ENCODE measurements at places on chromosomes 2 and 18.

DNA sequence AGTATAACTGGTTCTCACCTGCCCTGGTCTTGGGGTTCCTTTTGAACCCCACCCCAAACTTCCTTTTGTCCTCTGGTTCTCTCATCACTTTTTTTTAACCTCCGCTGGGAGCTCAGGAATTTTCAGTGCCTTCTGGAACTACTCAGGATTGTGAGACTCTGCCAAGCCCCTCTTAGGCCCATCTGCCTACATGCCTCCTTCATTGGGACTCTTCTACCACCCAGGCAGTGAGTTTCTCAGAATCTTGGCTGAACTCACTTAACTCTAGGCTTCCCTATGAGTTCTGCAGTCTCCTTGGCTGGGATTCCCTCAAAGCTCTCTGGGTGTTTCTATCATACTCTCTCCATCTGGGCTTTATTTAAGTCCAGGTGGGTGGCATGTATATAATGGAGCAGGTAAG lies 86.3 kb downstream of the MDH1 start:
- DNase-seq: no peak

- DNase-seq: no peak
Observed at GRCh38 chr2:79259959-79260358, 100.4 kb upstream of the REG3A start.

GRCh38 chr2:22281033-22281432 lies 1103.9 kb upstream of the KLHL29 start:
- no peak for DNase-seq

- DNase-seq: no peak
Observed at GRCh38 chr2:143501106-143501676, 372.0 kb downstream of the ARHGAP15 start.

- peak; percentile 60 for DNase-seq
Observed at GRCh38 chr2:230459216-230459615, 43.2 kb downstream of the SP100 start.

DNA sequence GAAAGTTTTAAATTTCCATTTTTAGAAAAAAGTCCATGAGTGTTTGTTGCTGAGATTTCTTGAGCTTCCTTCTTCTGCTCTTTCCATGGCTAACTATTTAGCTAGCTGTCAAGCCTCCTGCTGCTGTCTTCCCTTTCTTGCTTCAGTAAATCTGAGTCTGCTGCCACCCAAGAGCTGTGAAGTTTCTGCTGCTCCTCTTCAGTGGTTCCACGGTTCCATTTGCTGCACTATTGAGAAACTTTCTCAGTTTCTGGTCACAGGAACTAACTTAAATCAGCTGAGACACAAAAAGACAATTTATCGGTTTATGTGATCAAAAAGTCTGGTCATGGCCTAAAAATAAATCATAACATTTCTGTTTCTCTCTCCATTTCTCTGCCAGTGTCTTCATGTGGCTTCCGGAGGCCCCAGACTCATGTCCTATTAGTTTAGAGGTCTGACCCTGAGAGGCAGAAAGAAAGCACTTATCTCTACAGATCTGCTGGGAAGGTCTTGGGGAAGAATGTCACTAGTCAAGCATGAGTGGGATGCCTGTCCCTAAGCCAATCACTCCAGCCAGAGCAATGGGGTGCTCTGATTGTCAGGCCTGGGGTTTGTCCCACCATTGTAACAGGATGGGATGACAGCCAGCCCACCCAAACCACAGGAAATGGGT lies 73.0 kb upstream of the ARL4C start:
- DNase-seq: no peak

GRCh38 chr2:5548991-5549715 lies 143.0 kb upstream of the SOX11 start:
- no peak for DNase-seq

DNA sequence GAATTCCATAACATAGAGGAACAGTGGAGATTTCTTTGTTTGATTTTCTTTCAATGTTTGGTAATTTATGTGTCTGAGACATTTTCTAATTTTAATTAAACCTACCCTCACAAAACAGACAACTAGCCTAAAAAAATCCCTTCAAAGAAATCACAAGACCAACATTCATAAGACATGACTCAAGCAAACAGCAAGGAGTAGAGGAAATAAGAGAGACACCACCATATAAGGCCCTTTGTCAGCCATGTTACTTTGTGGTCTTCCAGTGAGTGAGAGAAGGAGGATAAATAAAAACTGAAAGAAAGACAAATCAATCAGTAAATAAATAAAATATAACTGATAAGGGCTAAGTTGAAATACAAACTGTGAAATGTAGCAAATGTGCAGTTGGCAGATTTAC lies 830.8 kb upstream of the SLC39A10 start:
- no peak for DNase-seq

DNA sequence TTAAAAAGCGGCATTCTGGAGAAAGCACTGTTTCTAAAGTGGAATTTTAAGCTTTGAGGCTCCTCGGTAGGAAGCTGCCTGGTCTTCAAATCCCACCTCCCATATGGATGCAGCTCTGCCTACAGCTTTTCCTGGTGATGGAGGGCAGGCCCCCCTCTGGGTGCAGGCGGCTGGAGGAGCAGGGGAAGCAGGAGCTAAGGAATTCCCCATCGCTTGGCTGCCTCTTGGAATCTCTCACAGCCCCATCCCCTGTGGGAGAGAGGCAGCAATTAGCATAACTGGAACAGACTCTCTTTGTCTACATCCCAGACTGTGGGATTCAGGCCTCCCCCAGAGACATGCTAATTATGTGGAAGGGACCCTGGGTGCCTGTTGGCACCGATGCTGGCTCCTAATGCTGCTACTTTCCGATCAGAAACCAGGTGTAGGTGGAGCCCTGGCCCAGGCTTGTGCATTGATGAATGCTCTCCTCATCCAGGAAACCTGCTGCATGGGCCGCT lies 51.3 kb downstream of the LIPG start:
- DNase-seq: no peak
